ENCODE measurements at places on chromosomes 2 and 18.

- DNase-seq: peak; percentile 39
Observed at GRCh38 chr18:13136056-13136903, 82.3 kb upstream of the LDLRAD4 start.

DNA sequence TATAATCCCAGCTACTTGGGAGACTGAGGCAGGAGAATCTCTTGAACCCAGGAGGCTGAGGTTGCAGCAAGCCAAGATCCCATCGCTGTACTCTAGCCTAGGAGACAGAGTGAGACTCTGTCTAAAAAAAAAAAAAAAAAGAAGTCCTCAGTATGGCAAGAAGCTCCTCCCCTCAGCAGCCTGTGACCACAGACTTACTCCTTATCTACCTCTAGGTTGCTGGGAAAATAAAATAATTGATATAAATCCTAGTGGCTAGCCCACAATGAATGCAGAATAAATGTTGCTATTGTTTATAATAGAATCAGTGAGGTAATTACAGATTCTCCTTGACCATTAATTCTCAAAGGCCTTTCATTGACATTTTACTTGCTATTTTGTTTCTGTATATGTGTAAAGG is 70.6 kb downstream of the IRS1 start:
- no peak for DNase-seq

GRCh38 chr2:71306762-71307161 is 24.8 kb upstream of the ZNF638 start:
- DNase-seq: no peak

DNA sequence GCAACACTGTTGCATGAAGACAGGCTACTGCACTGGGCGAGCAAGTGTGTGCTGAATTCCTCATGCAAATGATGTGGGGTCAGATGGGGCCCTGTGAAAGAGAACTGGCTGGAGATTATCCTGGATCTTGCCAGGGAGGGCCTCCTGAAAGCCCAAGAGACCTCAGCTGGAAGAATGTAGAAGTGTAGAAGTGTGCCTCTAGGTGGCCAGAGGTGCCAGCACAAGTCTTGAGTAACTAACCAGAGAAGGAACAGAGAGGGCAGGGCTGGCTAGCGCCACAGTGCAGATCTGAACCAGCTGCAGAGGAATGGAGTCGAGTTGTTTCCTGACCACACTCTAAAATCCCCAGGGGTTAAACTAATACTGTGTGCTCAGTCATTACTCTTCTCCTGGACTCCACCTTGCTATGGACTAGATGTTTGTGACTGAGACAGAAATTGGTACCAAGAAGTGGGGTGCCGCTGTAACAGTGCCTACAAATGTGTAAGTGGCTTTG is 399.3 kb downstream of the LRATD1 start:
- peak; percentile 10 for DNase-seq

- no peak for DNase-seq
Observed at GRCh38 chr2:170335351-170335750, 157.4 kb downstream of the MYO3B start.

GRCh38 chr18:22098563-22098989 is 70.8 kb upstream of the GATA6 start:
- no peak for DNase-seq

DNA sequence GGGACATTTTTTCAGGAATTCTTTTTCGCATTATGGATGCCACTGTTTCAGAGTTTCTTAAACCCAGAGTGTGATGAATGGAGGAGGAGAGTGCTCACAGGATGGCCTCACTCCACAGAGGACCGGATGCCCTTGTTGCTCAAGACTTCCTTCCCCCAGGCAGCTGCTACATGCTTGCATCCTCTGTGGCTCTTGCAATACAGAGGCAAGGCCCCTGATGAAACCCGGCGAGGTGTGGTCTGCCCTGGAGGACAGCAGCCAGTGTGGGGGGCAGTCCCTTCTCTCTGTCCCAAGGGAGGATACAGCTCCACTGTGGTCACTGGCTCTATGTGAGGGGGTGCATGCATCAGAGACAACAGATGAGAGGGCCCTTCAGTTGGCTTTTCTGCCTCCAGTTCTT is 109.6 kb downstream of the SH3RF3 start:
- DNase-seq: peak; percentile 23

- DNase-seq: no peak
Observed at GRCh38 chr2:47992671-47993070, 86.4 kb upstream of the FBXO11 start.

GRCh38 chr2:226721541-226721940 is 78.1 kb downstream of the IRS1 start:
- DNase-seq: no peak

All from germinal center (tissue), 1 donor.